ENCODE measurements at places on chromosomes 7 and 10.

DNA sequence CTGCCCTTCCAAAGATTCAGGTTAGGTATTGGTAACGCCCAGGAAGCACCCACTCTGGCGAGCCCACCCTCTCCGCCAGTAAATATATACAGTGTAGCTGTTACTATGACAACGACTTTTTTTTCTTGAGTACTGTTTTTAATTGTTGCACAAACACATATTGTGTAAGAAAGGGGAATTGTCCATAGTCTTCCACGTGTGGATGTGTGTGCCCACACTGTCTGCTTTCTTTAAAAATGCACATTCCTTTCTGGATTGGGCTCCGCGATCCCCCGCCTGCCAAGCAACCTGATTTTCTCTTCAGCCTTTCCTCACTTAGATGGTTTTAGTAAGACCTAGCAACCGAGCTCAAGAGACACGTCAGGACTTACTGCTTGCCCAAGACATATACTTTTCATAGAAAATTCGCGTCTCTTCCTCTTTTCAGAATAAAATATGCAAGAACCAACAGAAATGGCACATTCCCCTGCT is 247.8 kb downstream of the EBF3 start:
- no peak for DNase-seq

DNA sequence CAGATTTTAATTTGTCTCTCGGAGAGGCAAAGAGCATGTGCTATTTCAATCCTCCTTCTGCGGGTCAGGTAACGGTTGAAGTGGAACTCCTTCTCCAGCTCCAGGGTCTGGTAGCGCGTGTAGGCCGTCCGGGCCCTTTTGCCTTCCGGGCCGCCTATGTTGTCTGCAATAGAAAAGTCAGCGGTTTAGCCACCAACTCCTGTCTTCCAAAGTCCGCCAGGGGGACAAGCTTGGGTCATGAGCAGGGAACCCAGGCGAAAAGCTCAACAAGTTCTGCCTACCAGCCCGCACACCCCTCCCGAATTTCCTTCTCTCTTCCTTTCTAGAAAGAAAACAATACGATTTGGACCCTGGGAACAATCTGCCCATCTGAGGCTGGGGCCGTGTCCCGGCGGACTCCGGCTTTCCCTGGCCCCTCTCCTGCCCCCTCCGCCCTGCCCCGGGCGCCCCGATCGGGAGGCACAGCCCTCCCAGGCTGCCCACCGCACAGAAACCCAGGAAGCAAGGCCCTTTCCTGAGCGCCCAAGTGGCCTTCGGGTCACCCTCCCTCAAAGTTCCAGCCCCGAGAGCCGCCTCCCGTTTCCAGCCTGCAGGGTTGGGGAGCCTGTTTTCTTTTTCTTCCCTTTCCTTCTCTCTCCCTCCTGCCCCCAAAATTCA is 1.4 kb downstream of the HOXA5 start:
- no peak for DNase-seq

GRCh38 chr7:1095621-1096155 is 7.8 kb downstream of the GPER1 start:
- no peak for DNase-seq

GRCh38 chr7:81007051-81007450 is 88.2 kb upstream of the SEMA3C start:
- DNase-seq = no peak

GRCh38 chr7:123500878-123501489 is 33.4 kb downstream of the IQUB start:
- DNase-seq = no peak

GRCh38 chr10:20768843-20769242 is 128.3 kb downstream of the NEBL start:
- no peak for DNase-seq

GRCh38 chr10:28403090-28403489 is 100.2 kb upstream of the MPP7 start:
- no peak for DNase-seq

Measured in vagina (tissue), 2 donors.